SHP77 (cell line): ENCODE measurements at places on chromosomes 2 and 18.
A peak's percentile ranks its signal among the peaks of the same experiment; 100 is the strongest.

DNA sequence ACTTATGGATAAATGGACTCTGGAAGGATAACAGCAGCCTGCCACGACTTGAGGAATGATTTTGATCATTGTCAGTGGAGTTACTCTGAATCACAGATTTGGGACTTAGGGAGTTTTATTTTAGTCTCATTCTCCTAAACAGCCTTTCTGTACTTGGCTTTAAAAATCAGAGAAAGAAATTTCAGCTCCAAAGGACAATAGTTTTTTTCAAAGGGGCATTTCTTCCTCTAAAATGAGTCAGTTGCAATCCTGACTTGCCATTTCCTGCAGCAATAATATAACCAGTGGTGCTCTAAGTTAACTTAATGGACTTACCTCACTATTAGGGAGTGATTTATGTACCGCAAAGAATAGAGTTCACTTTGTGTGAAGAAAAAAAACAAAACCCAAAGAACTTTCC is 35.1 kb upstream of the MTX2 start:
- DNase-seq: no peak

GRCh38 chr2:128449226-128450061 is 130.8 kb upstream of the HS6ST1 start:
- DNase-seq: no peak

- no peak for DNase-seq
Observed at GRCh38 chr2:147855977-147856376, 11.1 kb downstream of the ACVR2A start.

- no peak for DNase-seq
Observed at GRCh38 chr2:181066333-181066732, 85.9 kb downstream of the UBE2E3 start.

- no peak for DNase-seq
Observed at GRCh38 chr2:8268172-8268783, 413.6 kb upstream of the ID2 start.

DNA sequence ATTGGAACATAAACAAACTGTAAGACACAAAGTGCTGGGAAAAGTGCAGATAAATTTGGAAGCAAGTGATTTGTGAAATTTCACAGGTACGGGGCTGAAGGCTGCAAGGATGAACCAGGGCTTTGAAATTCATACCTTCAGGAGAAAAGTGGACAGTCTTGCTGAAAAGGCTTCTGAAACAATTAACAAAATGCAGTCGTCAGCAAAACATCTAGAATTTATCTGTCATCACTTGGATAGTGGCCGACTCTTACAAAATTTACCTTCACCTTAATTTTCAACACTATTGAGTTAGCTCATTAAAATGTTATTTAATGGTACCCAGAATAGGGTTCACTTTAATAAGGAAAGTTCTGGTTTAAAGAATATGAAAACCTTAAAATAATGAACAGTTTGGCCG is 138.3 kb downstream of the SNTG2 start:
- no peak for DNase-seq

DNA sequence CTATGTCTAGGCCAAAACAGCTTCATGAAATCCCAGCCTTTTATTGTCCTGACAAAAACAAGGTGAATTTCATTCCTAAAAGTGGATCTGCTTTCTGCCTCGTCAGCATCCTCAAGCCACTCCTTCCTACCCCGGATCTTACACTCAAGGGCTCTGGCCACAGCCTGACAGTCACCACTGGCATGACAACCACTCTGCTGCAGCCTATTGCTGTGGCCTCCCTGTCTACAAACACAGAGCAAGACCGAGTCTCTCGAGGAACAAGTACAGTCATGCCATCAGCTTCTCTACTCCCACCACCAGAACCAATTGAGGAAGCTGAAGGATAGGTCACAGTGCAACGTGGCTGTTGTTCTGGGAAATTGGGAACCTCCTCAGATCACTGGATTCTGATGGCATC is 106.1 kb downstream of the ICA1L start:
- DNase-seq: no peak

DNA sequence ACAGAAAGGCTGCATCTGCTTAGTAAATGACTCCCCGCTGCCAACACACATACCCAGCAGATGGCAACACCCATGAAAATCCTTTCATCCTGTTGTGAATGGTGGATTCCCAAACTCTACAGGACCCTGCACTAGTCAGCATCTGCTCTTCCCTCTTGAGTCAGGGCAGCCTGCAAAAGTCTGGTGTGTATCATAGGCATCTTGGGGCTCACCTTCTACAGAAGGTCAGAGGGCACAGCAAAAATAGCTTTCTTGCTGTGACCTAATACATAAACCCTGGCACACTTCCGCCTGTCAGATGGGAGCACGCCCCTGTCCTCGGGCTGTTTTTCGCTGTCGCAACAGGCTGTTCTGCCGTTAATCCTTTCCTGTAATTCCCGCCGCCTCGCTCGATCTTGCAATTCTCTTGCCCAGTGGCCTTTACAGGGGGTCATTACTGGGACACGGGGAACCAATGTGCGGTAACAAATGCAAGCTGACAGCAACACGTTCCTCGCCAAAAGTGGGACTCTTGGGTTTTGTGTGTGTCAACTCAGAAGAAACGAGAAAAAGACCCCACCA is 19.9 kb upstream of the SCYGR1 start:
- DNase-seq: no peak

DNA sequence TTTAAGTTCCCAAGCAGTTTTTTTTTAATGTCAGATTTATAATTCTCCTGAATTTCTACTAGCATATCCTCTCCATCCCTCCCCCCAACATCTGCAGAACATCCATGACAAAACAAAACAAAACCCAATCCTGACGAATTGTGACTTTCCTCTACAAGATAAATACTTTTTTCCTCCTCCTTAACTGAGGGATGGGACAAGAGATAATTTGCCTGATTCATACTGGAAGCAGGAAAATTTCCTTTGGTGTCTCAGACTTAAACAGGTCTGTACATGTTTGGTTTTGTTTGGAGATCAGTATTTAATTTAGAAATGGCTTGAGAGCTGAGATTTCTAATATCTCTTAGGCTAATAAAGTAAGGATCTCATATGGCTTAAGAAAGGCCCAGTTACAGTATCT is 2.2 kb downstream of the CAVIN2 start:
- no peak for DNase-seq

DNA sequence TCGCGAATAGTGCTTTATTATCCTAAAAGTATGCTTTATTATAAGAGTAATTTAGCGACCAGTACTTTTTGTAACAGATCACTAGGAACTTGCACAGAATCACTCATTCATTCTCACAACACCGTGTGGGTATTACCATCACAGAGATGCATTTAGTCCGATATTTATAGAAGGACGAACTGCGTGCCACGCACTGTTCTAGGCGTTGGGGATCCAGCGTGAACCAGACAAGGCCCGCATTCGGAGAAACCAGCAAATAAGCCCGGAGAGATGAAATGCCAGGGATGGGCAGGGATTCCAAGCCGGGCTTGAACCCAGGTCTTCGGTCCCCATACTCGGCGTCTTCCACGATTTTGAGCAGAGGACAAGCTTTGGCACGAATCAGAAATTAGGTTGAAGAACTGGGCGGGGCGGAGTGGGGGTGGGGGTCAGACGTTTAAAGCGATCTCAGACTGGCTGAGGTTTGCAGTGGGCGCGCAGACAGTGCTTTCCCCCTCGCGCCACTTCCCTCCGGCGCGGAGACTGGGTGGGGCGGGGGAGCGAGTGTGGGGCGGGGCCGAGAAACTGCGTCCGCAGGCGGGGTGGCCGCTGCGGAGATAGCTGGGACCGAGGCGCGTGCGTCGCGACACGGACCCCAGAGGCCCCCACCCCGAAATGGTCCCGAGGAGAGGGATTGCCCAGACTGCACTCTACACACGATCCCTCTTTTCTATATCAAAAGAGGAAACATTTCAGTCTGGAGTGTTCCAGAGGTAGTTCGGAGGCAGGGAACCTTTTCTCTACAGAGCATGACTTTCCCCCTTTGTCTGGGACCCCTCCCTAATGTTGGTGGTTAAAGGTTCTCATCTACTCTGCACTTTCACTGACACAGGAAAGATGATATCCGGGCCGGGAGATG is 1.1 kb upstream of the CXCR4 start:
- DNase-seq: peak; percentile 59

- DNase-seq: no peak
Observed at GRCh38 chr18:37769826-37770225, 204.2 kb upstream of the CELF4 start.

GRCh38 chr18:13549880-13550232 is 176.5 kb downstream of the FAM210A start:
- no peak for DNase-seq

GRCh38 chr18:75071484-75071785 is 137.5 kb downstream of the PTGR3 start:
- DNase-seq: no peak

- no peak for DNase-seq
Observed at GRCh38 chr2:196067088-196067382, 1.6 kb downstream of the DNAH7 start.

- DNase-seq: no peak
Observed at GRCh38 chr2:203763938-203764664, 57.7 kb downstream of the CD28 start.

DNA sequence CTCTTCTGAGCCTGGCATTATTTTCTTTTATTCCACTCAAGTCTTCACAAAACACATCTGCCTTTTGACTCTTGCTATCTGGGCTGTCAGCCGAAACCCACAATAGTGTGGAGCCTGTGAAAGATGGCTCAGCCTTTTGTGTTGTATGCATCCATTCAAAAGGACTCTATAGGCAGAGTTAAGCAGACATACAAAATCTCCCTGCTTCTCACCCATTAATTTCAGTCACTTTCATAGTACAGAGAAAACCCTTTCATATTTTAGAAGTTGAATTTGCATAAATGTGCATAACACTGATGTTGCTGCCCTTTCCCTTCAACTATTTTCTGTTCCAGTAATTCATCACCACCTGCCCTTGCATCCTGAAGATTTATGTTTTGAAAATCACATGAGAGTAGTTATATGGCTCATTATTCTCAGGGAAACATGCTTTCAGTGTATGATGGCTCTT is 154.6 kb downstream of the EVA1A start:
- DNase-seq: no peak

DNA sequence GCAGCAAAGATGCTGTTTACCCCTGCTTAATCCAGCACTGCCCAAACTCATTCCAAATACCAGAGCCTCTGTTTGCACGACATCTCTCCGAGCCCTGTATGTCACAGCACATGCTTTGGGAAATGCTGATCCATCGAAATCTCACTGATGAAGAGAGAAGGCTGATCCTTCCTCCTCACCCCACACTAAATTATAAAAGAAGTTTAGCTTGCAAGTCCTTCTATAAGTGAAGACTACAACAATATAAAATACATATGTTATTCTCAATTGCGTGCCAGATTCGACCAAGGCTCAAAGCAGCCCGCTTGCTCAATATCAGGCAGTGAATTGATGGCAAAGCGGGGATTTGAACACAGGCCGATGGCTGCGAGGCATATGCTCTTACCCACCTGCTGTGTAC is 30.7 kb upstream of the SLC35F6 start:
- no peak for DNase-seq

- no peak for DNase-seq
Observed at GRCh38 chr2:224586127-224586695, 1.0 kb upstream of the CUL3 start.

- DNase-seq: no peak
Observed at GRCh38 chr18:21289827-21290226, 47.8 kb downstream of the GREB1L start.

- no peak for DNase-seq
Observed at GRCh38 chr18:62738639-62739038, 23.3 kb downstream of the PHLPP1 start.

DNA sequence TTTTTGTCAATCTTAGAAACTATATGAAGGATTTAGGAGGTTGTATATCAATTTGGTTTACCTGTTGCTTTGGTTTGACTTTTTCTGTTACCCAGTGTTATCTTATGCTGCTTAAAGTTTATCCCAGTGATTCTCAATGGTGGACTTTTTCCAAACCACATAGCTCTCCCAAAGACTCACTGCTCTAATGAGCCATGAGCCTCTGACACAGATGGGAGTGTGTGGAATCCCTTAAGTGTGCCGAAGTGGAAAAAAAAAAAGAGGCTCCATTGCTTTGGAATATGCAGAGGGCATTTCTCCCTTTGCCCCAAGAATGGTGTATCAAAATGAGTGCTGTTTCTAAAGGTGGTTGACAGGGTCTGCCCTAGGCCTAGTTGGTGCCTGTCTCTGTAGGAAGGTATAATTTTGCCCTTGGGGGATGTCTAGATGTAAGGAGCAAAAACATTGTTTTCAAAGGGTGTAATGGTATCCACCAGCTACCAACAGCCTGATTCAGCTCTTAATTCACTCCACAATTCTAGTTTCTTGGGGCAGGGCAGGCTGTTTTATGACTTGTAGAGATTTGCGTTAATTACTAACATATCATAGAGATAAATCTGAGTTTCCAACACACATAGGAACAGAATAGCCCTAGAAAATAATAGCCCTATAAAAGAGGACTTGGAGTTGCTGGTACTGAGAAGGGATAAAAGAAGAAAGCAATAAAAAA is 64.3 kb upstream of the CYP26B1 start:
- no peak for DNase-seq

DNA sequence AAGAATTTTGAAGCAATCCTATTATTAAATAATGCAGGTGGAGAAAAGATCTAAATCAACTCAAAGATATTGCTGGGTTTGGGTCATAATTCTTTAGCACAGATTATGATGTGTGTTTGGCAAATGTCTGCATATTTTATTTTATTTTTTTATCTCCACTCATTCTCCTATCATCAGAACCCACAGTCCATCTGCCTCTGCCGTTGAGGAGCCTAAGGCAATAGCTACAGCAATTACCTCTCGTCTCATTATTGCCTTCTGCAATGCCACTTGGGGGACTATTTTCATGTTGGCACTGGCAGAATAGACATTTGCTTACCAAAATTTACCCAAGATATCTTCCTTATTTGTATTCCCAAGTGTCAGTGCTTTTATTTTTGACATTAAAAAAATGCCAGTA is 815.9 kb upstream of the CNTNAP5 start:
- no peak for DNase-seq

DNA sequence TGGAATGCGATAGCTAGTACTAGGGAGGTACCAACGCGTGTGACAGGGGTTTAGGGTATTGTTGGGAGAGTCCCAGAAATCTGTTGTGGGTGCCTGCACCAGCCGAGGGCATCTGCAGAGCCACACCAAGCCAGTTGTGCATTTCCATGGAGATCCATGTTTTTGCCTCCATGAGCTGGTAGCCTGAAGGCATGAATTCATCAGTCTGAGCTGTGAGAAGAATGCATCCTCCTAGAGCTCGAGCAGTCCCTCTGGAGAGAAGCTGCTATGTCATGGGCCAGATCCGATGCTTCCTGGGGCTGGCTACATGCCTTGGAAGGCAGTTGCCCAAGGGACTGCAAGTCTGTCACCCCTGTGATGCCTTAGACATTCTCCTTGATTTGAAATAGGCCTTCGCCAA is 57.9 kb downstream of the LIPG start:
- no peak for DNase-seq
